ENCODE measurements at places on chromosomes 5 and 9.

GRCh38 chr5:169637085-169637548 is at the start of gene DOCK2:
Gene DOCK2 (plus strand): TSS chr5:169637275. CDS start chr5:169637327, 52 bp downstream.
- DNase-seq = no peak

- DNase-seq = no peak
Observed at GRCh38 chr5:31033295-31033694, 160.2 kb upstream of the CDH6 start.

DNA sequence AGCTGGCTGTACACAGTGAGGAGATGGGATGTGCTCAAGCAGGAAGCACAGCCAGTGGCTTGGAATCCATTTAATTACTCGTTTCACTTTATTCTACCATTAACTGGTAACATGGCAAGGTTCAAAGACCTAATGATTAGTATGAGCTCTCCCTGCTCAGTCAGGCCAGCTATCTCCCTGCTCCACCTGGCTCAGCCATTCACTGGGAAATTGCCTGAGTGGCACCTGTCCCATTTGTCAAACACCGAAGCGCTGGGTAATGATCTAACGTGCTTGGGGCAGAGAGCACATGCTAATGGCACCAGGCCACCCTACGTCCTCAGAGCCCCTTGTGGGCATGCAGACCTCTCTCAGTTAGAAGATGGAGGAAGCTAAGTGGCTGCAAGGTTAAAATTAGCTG is 162.2 kb downstream of the TTLL11 start:
- no peak for DNase-seq

DNA sequence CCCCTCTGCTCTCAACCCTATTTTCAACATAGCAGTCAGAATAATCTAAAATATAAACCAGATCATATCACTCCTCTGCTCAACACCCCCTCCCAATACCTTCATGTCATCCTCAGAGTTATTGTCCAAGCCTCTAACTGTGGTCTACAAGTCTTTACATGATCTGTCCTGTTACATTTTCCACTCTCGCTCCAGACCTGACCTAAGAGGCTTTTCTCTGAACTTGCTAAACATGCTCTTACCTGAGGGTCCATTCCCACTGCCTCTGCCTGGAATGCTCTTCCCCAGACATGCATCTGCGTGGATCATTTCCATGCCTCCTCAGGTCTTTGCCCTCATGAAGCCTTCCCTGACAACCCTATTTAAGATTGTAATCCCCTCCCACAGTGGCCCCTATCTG is 12.0 kb downstream of the NIPSNAP3B start:
- no peak for DNase-seq

- DNase-seq = no peak
Observed at GRCh38 chr5:134511796-134512660, 13.4 kb upstream of the JADE2 start.

DNA sequence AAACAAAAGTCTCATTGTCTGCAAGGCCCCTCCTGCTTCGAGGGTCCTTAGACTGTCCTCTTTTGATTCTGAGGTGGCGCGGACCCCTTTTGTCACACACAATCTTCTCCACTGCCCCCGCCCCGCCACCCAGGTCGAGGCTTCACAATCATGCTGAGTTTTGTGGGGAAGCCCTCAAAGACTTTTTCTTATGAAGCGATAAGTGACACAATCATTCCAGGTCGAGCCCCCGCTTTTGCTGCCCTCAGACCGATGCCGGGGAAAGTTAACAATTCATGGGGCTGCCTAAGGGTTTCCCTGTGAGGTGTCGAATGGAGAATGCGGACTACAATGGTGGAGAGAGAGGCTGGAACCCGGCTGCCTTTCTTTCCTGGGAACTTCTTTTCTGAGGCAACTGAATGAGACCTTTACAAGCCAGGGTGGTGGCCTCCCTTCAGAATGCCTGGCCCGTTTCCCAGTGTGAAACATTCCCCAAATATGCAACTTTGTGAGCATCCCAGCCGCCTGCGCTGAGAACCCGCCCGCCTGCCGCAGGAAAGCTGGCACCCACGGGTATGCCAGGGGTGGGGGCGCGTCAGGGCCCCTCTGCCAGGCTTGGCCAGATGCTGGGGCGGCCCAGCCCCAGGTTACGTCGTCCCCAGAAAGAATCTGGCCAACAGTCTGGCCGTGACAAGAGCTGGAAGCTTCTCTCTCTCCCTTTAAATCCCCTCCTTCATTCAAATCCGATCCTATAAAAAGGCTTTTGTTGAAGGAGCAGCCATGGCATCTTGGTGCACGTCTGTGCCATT is 71.9 kb downstream of the MAP1B start:
- DNase-seq = peak; percentile 50

DNA sequence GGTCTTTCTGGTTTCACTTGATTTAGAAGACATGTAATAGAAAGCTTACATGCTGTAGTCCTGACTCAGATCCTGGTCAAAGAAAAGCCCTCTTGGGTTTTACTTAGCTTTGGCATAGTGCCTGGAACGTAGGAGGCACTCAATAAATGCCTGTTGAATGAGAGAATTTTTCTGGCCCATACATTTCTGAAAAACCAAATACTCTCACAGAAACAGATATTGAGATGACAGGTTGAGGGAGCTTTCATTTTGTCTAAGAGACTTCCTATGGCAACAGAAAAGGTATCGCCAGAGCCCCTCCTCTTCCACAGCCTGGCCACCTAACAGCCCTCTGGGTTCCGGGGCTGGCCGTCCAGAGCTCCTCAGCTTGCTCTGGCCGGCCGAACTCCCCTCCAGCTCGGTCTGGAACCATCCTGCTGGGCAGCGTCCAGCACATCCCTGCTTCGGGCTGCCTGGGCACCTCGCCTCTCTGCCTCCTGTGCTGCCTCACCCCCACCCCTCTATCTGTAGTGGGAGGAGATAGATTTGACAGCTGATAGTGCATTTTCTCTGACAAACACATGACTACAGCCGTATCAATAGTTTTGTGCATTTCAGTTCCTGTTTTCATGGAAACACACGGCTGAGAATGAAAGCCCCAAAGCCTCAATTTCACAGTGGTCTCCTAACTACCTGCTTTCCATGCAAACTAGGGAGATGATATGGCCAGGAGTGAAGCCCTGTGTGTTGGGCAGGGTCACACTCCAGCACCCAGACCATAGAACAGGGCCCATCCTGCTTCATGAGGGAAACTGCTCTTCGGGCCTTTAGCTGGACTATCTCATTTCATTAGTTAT is 1.1 kb downstream of the IL4 start:
- DNase-seq = no peak

- no peak for DNase-seq
Observed at GRCh38 chr9:21634951-21635350, 152.8 kb upstream of the IFNE start.

GRCh38 chr5:110356677-110357076 is 369.8 kb downstream of the TMEM232 start:
- DNase-seq = no peak

DNA sequence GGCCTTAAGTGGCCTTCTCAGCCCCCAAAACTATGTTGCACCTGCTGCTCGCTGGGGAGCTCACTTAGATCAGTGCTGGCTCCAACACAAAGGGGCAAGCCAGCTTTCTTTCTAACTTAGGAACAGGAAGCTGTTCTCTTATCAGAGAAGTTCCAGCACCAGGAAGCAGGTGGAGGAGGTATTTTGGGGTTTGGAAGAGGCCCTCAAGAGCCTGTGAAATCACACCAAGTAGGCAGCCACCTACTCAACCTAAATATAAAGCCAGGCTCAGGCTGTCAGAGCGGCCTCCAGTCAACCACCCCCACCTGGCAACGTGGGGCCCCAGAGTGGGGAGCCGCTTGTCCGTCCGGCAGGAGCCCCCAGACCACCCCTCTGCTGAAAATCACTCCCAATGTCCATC is 152.8 kb downstream of the OLFM1 start:
- DNase-seq = no peak

DNA sequence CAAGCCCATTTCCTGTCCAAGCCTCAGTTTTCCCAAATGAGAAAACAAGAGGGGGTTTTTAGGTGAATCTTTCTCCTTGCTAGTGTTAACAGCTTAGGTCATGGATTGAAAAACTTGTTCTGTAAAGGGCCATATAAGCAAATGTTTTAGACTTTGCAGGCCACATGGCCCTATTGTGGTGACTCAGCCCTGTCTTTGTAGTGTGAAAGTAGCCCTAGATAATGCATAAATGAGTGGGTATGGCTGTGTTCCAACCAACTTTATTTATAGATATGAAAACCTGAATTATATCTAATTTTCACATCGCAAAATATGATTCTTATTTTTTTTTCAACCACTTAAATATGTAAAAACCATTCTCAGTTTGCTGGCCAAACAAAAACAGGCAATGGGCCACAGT is 6.9 kb upstream of the BARX1 start:
- DNase-seq = no peak

DNA sequence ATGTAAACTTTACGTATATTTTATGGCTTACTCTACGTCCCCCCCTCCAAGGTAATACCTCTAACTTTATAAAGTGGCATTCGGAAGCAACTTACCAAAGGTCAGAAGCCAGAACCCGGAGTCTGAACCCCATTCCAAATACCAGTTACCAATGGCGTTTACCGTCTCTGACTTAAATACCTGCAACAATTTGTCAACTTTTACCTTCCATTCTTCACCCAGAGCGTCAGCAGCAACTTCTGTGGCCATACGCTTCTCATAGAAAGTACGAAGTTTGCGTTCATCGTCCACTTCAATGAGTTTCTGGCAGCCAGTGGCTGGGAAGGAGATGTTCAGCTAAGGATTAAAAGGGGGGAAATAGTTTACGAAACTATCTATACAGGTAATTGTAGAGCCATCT is 753 bp downstream of the RPS6 start:
- DNase-seq = no peak

GRCh38 chr5:153960269-153961215 is 78.2 kb downstream of the FAM114A2 start:
- no peak for DNase-seq

DNA sequence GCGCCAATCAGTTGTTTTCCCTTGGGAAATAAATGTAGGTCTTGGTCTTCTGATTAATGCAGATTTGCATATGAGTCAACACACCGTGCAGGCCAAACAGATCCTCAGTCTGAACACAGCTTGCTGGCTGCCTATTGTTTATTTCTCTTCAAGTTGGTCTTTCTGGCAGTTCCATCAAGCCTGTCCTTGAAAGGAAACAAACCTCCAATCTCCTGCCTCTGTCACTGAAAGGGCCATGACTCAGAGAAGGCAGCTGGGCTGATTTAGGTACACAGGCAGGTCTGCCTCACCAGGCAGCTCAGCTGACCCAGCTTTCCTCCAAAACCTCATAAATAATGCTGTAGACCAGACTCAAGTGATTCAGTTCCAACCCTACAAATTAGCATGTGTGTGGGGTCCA is 175.9 kb downstream of the MAN2A1 start:
- DNase-seq = no peak

GRCh38 chr5:154523104-154523503 is 45.1 kb upstream of the HAND1 start:
- DNase-seq = no peak

- DNase-seq = no peak
Observed at GRCh38 chr9:110801426-110801825, 132.8 kb downstream of the MUSK start.

GRCh38 chr5:40672425-40672824 is 7.3 kb upstream of the PTGER4 start:
- DNase-seq = no peak

GRCh38 chr5:83701886-83702285 is 18.8 kb downstream of the HAPLN1 start:
- DNase-seq = no peak

DNA sequence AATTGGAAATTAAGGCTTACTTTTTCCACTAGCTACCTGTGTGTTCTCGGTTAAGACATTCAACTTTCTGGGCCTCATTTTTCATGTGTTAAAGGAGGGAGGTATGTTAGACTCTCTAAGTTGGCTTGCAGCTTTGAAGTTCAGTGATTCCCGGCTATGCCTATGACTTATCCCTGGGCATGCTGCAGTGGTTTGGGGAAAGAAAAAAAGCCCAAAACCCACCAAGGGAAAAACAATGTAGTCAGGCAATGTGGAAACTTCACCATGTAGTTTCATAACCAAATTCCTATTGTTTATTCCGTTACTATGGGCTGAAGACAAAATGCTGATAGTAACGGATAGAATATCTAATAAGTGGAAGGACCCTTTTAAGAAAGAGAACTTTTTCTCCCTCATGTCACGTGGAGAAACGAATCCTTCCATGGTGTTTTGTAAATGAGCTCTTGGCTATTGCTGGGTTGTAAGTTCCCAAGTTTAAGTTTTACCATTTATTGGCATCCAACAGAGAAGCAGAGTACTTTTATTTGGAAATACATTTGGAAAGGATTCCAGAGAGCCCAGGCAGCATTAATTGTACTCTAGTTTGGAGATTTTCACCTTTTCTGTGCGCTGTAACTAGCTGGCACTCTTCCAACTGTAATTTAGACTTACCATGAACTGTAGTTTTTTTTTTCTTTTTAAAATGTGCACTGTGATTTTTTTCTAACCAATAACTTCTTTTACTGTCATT is 84.9 kb upstream of the MPDZ start:
- no peak for DNase-seq

DNA sequence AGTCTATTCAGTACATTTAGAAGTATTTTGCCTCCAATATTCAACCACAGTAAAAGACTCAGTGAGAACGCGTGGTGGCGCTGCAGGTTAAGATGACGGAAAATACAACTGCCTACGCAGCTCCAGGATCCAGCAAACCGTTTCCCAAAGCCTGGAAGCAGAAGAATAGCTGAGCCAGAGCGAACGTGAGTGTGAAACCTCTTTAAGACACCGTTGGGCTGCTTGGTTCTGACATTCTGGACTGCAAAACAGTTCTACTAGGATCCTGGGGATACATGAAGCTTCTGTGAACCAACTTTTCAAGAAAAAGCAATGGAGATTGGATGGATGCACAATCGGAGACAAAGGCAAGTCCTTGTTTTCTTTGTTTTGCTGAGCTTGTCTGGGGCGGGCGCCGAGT is at the start of gene PCDHB16:
TSS of gene PCDHB16 (plus strand) at position 140 of the 400 bp plus-strand sequence. CDS start at position 313, 173 bp downstream.
- peak; percentile 63 for DNase-seq

- no peak for DNase-seq
Observed at GRCh38 chr9:107638521-107639310, 149.1 kb upstream of the KLF4 start.

- no peak for DNase-seq
Observed at GRCh38 chr9:127974001-127974768, 6.6 kb downstream of the EEIG1 start.

DNA sequence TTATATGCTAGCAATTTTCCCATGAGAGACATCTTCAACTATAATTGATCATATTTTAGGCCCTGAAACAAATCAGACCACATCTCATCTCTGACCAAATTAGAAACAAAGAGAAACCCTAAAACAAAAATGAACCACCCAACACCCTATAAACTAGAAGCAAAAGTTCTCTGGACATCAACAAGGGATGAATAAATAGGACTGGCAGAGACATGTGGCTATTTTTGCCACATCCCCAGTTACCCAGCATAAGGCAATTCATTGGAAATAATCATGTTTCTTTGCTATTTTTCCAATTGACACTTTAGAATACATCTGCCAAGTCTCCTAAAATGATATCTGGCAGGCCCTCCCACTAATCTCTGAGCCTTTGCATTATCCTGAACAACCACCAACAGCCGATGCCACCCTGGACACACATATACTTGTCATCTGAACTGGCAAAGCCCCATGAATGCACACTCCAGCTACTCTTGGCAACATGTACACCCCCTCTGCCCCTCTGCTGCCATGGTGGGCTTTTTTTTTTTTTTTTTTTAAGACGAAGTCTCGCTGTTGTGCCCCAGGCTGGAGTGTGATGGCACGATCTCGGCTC is 53.5 kb upstream of the EQTN start:
- DNase-seq = no peak

Data from neural crest cell (in vitro differentiated cells).